Neural crest cell (in vitro differentiated cells): ENCODE measurements at places on chromosomes 6 and 20. TPM values are rescaled to one million over a fixed set of nuclear protein-coding genes. Genes with fewer than 3 reads are reported as not detected.
A peak's percentile ranks its signal among the peaks of the same experiment; 100 is the strongest.

Gene TREM2
- not detected in 2 replicates for total RNA-seq

Gene DAAM2
- total RNA-seq: 17.6 and 18.2 TPM in 2 replicates

GRCh38 chr6:26032340-26033084 lies 54.7 kb upstream of the HFE start:
- H3K4me3 ChIP-seq: peak overlapping the region; percentile 95
- H3K36me3 ChIP-seq: no peaks in the 10 kb centered on the region
- peak overlapping the region; percentile 97 for H3K27ac ChIP-seq
- H3K27me3 ChIP-seq: peaks cover 6% of the 10 kb centered on the region

DNA sequence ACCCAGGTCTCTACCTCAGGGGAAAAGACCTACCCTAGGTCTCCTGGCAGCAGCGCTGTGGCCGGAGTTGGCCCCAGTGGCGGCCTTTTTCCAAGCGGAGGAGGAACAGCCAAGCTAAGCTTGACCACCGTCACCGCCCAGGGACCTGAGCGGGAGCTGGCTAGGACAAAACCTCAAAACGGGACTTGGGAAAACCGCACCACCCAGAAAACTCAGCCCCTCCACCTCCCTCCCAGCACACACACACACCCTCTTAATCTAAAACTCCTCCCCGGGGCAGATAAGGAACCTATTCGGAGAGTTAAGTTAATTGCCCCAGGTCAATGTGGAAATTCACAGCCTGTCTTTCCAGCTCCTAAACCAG lies 2.7 kb upstream of the TRERF1 start:
- H3K36me3 ChIP-seq: no peaks in the 10 kb centered on the region
- H3K4me3 ChIP-seq: peak overlapping the region; percentile 86
- peaks cover 35% of the 10 kb centered on the region for H3K4me1 ChIP-seq
- peaks cover 2% of the 10 kb centered on the region for H3K27me3 ChIP-seq

- no peak for DNase-seq
- no peaks in the 10 kb centered on the region for H3K27me3 ChIP-seq
- H3K27ac ChIP-seq: no peak overlapping the region
- no peaks in the 10 kb centered on the region for H3K4me1 ChIP-seq
- H3K4me3 ChIP-seq: no peak overlapping the region
Measured at GRCh38 chr6:92024110-92024509, 1395.2 kb downstream of the EPHA7 start.

GRCh38 chr6:48798296-48798695 lies 664.8 kb downstream of the MMUT start:
- H3K27ac ChIP-seq: no peak overlapping the region
- no peaks in the 10 kb centered on the region for H3K27me3 ChIP-seq
- no peak overlapping the region for H3K4me3 ChIP-seq
- DNase-seq: no peak

- no peak for DNase-seq
- peaks cover 23% of the 10 kb centered on the region for H3K4me1 ChIP-seq
- no peak overlapping the region for H3K4me3 ChIP-seq
- no peaks in the 10 kb centered on the region for H3K27me3 ChIP-seq
Measured at GRCh38 chr6:12162213-12162612, 127.9 kb upstream of the EDN1 start.

GRCh38 chr20:62466072-62466760 lies 9.6 kb downstream of the GATA5 start:
- H3K27ac ChIP-seq: peak overlapping the region; percentile 19
- no peak for DNase-seq
- H3K36me3 ChIP-seq: no peaks in the 10 kb centered on the region
- peaks cover 11% of the 10 kb centered on the region for H3K4me1 ChIP-seq
- peaks cover 15% of the 10 kb centered on the region for H3K27me3 ChIP-seq

- H3K27me3 ChIP-seq: no peaks in the 10 kb centered on the region
- no peak for DNase-seq
- no peaks in the 10 kb centered on the region for H3K4me1 ChIP-seq
- peaks cover 3% of the 10 kb centered on the region for H3K36me3 ChIP-seq
Measured at GRCh38 chr6:66993272-66993671, 1286.2 kb upstream of the EYS start.

GRCh38 chr20:658731-659291 lies 5.8 kb upstream of the SRXN1 start:
- no peak overlapping the region for H3K27ac ChIP-seq
- no peak overlapping the region for H3K4me3 ChIP-seq
- H3K27me3 ChIP-seq: peaks cover 59% of the 10 kb centered on the region
- DNase-seq: no peak
